ENCODE measurements at places on chromosomes 2 and 18. TPM values are rescaled to one million over a fixed set of nuclear protein-coding genes. Genes with fewer than 3 reads are reported as not detected.
A peak's percentile ranks its signal among the peaks of the same experiment; 100 is the strongest.

The RUFY4 gene
- not detected for total RNA-seq

The GRHL1 gene
- 1.4 TPM for total RNA-seq

The GPAT2 gene
- 6.8 TPM for total RNA-seq

The MIB1 gene
- 26.6 TPM for total RNA-seq

The THSD7B gene
- total RNA-seq = 0.88 TPM

- DNase-seq = no peak
These were observed 43.2 kb downstream of the SP140 start for GRCh38 chr2:230268606-230269243.

GRCh38 chr2:232103140-232103737 is 141.7 kb downstream of the DIS3L2 start:
- no peak for DNase-seq

- no peak for DNase-seq
These were observed 19.4 kb upstream of the NMUR1 start for GRCh38 chr2:231549446-231550239.

DNA sequence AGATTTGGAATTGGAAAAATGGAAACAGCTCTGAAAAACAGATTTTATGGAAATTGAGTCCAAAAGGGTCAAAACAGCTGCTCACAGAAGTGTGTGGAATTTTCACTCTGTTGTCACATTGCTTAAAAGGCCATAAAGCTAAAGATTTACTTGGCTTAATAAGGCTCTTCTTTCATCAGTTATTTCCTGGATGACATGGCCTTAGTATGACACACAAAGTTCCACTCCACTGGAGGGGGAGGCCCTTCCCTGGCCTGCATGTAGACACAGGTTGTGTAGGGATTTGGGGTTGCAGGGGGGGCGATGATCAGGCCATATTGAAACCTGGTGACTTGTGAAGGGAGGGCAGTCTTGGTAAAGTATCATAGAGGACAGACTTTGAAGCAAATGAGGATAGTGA is 34.0 kb downstream of the TMEM185B start:
- no peak for DNase-seq

- DNase-seq = no peak
These were observed 78.2 kb upstream of the SMAD7 start for GRCh38 chr18:49028801-49029506.

GRCh38 chr2:169415233-169415748 is 53.0 kb upstream of the LRP2 start:
- no peak for DNase-seq

DNA sequence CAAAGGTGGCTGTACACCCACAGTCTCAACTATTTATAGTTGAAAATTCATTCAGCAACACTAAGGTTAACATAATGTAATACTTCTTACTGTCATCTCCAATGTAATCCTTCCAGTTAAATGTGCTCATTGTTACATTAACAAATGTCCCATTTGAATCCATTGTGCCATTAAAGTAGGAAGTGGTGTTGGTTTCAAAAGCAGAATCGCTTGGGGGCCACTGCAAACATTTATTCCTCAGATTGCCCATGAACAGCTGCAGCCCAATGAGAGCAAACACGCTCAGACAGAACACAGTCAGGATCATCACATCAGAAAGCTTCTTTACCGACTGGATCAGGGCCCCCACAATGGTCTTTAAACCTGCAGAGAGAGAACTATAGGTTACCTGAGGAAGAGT is 41.4 kb downstream of the SCN3A start:
- no peak for DNase-seq

DNA sequence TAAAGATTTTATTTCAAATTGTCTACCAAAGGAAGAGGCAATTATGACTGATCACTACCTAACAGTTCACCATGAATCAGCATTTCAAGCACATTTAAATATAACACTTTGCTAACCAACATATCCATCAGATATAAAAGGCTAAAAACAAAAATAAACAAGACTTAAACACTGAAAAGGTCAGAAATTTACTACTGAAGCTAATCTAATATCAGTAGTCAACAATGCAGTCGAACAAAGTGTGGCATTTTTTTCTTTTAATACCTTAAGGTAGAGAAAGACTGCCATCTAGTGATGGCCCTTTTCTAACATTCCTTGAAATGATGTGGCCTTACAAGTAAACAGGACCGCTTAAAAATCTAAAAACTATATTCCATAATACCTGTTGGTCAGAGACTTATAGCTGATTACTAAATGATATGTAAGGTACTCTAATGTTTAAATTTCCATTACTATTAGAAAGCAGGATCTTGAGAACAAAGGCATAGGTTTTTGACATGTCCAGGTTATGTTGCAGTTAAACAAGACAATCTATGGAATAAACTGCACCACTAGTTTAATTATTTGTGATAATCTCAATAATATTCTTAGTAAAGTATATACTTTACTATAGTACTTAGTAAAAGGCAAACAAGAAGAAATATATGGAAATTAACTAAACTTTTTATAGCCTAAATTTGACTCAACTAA is 80.0 kb downstream of the EXOC6B start:
- DNase-seq = no peak

- DNase-seq = no peak
These were observed 86.3 kb upstream of the TGFA start for GRCh38 chr2:70639841-70640436.

GRCh38 chr18:44320619-44321460 is 359.8 kb upstream of the SETBP1 start:
- no peak for DNase-seq

DNA sequence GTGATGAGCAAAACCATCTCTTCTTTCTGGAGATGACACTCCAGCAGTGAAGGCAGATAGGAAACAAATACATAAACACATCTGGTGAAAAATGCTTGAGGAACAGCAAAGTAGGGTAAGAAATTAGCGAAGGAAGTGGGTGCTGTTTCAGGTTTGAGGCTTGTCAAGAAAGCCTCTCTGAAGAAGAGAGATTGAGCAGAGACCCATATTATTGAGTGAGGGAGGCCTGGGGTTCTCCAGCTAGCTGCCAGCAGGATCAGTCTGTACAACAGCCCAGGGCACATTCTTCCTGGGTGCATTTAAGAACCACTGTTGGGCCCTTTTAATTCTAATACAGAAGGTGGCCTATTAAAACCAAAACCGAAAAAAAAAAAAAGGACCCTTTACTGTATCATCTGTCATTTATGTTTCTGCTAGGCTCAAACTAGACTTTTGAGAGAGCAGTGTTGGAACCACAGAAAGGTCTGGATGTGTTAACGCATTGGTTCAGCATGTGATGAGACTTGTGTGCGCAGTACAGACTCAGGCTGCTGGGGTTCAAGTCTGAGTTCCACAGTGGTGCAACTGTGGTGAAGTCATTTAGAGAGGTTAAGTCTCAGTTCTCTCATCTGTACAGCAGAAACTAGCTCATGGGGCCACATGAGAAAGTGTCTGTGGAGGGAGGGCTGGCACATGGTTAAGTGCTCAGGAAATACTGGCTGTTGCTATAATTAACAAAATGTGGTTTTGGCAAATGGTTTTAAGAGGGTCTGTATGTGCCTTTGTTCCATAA is 28.9 kb downstream of the MGAT5 start:
- no peak for DNase-seq

- no peak for DNase-seq
These were observed 2.0 kb downstream of the SP9 start for GRCh38 chr2:174336501-174337336.

- no peak for DNase-seq
These were observed 285.1 kb downstream of the SLC4A3 start for GRCh38 chr2:219912491-219912921.

- DNase-seq = no peak
These were observed 180.0 kb upstream of the CCDC150 start for GRCh38 chr2:196459539-196459938.

- DNase-seq = no peak
These were observed 69.3 kb downstream of the BCL11A start for GRCh38 chr2:60484133-60484645.

- DNase-seq = peak; percentile 85
These were observed 11.5 kb downstream of the PPP1R7 start for GRCh38 chr2:241161646-241162281.

GRCh38 chr2:235287375-235287733 is 206.5 kb upstream of the AGAP1 start:
- DNase-seq = peak; percentile 56

DNA sequence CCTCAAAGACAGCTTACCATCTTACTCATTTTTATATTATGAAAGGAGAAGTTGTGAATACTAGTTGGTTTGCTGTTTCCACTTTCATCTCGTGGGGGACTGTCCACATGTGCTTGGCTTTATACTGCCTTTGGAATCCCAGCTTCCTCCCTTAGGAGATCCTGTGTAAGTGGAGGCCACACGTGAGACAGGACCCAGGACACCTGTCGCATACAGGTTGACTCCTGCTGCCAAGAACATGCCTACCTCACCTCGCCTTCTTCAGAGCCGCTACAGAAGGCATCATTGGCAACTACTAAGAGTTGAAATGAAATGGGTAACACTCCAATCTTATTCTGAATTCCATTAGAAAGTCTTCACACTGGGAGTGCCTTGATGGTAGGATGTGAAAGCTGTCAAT is 69.3 kb downstream of the PPP4R1 start:
- DNase-seq = no peak
